ENCODE measurements at places on chromosomes 5 and 9.
A peak's percentile ranks its signal among the peaks of the same experiment; 100 is the strongest.

GRCh38 chr5:8843771-8844170, 702.1 kb downstream of the SEMA5A start:
- peak; percentile 65 for DNase-seq

GRCh38 chr9:109108318-109108717, 11.4 kb downstream of the TMEM245 start:
- no peak for DNase-seq

DNA sequence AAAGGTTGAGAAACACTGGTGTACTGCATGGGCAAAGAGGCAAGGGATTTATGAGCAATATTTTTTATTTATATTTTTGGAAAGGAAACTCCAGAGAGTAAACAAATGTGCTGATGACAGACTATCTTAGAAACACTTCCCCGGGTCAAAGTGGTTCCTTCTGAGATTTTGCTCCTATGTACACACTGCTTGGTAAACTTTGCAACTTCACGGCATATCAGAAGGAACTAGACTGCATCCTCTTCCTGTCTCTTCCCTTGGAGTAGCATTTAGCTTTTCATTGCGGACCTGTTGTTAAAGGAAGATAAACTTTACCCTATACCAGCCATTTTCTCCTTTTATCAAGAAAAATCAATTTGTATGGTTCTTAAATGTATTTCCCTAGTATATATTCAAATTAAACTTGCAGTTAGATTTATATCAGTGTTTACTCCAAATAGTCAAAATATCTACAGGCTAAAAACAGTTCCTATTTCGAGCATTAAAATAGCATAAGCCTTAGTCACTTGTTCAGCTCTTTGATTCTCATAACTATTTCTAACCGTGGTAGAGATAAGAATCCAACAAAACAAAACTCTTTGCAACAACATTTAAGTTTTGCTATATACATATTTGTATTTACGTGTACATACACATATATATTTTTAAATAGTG, 48.0 kb upstream of the LRRC19 start:
- DNase-seq, result no peak

GRCh38 chr5:103602438-103602837, 39.8 kb upstream of the NUDT12 start:
- no peak for DNase-seq

GRCh38 chr5:117326997-117327396, 752.4 kb upstream of the SEMA6A start:
- no peak for DNase-seq

DNA sequence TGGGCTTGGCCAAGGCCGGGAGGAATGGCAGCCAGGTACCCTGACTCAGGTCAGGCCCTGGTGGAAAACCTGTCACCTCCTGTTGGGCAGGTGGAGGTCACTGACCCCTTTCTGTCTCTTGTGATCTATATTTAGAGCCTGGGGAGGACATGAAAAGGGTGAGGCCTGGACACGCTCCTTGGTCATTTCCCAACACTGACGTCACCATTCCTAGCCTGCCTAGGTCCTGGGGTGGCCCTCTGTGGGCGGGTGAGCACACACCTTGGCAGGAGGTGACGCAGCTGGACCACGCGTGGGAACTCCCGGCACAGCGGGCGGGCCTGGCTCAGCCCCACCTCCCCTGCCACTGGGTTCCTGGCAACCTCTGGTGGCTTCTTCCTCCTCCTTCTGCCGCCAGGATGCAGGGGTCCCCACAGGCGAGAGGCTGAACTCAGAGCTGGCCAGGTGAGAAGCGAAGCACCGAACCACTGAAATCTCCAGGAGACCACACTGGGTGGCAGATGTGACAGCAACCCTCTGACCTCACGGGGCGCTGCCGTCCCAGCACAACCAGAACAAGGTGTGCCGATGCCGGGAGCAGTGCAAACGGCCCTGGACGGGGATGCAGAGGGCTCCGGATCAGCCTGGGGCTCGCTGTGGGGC, 6.4 kb upstream of the RALGDS start:
- DNase-seq, result no peak

GRCh38 chr5:12592228-12592627, 688.0 kb upstream of the CTNND2 start:
- DNase-seq, result no peak

GRCh38 chr9:123246534-123246933, 21.9 kb downstream of the STRBP start:
- DNase-seq, result no peak

DNA sequence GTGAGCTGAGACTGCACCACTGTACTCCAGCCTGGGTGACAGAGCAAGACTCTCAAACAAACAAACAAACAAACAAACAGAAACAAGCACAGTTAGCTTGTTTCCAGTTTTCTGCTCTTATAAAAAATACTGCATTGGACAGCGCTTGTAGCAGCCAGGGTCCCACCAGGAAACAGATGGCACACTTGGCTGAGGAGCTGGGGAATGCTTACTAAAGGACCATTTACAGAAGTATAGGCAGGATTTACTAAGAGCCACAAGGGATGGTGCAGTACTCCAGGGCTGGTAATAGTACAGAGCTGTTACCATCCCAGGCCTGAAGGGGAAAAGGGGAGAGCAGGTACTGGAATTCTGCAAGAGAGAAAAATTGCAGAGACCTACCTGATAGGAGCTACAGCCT, 5.2 kb upstream of the ANKS6 start:
- no peak for DNase-seq

GRCh38 chr5:167853421-167853820, 438.0 kb upstream of the WWC1 start:
- DNase-seq, result no peak

- DNase-seq, result no peak
These were observed 24.0 kb upstream of the F2RL1 start for GRCh38 chr5:76794871-76795270.

DNA sequence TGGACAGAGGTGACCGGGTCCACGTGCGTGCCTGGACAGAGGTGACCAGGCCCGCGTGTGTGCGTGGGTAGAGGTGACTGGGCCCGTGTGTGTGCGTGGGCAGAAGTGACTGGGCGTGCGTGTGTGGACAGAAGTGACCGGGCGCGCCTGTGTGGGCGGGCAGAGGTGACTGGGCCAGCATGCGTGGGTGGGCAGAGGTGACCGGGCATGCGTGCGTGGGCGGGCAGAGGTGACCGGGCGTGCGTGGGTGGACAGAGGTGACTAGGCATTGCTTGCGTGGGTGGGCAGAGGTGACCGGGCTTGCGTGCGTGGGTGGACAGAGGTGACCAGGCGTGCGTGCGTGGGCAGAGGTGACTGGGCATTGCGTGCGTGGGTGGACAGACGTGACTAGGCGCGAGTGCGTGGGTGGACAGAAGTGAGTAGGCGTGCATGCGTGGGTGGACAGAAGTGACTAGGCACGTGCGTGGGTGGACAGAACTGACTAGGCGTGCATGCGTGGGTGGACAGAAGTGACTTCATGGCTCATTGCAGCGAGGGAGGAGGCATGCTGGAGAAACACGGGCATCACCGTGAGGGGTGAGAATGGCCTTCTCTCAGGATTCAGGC, 254.1 kb upstream of the IRX4 start:
- no peak for DNase-seq

DNA sequence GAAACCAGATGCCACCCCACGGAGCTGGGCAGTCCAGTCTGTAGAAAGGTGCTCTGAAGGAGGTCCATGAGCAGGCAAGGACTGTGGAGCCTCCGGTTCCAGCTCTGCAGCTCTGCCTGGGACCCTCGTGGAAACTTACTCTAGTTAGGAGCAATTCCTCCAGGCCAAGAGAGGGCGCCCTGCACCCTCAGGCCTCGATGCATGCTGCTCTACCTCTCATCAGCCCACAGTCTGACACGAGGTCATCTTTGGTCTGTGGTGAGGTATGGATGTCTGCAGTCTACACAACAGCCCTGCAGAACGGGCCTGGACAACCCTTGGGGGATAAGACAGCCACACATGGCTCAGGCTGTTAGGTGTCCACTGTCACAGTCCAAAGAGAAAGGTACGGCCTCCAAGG, 50.6 kb upstream of the UBTD2 start:
- no peak for DNase-seq

DNA sequence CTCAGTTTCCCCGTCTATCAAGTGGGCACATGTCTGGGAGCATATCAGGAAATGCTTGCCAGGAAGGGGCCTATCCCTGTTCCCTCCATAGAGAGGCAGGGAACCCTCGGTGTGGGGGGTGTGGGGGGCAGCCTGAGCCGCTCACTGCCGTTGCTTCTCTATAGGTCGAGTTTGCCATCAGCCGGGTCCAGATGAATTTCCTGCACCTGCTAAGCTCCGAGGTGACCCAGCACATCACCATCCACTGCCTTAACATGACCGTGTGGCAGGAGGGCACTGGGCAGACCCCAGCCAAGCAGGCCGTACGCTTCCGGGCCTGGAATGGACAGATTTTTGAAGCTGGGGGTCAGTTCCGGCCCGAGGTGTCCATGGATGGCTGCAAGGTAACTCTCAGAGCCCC, 13.8 kb upstream of the ORM1 start:
- no peak for DNase-seq

- no peak for DNase-seq
These were observed 67.8 kb upstream of the ZSWIM6 start for GRCh38 chr5:61264273-61264661.

GRCh38 chr9:23254404-23255184, 571.4 kb downstream of the ELAVL2 start:
- DNase-seq, result no peak

DNA sequence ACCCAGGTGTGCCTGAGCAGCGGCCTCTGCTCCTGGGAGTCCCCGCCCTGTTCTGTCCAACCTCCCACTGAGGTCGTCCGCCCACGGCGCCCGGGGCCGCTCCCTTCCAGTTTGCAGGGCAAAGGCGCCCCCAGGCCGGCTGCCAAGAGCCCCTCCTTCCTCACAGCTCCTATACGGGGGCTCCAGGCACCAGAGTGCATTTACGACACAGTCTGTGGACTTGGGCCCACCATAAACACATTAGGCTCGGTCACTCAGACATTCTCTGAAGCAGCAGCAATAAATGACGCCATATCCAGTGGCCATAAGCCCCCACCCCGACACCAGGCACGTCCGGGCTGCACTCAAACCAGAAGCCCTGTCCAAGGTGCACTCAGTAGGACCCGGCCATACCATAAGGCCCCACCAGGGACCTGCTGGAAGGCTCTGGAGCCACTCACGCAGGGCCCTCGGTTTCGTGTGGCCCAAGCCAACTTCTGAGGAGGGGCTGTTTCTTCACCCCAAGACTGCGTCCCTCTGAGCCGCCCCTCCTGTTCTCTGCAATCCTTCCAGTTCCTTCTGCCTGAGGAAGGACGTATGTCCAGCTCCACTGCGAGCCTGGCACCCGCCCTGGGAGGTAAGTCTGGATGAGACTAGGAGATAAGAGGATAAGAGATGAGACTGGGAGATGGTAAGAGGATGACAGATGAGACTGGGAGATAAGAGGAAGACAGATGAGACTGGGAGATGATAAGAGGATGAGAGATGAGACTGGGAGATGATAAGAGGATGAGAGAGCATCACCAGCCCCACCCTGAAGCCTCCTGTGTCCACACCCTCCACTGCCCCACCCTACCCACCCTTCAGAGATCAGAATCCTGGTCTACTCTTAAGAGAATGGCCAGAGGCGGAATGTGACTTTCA, 26.7 kb downstream of the SLC6A18 start:
- DNase-seq, result no peak

- no peak for DNase-seq
These were observed 5.2 kb upstream of the RNF14 start for GRCh38 chr5:141963701-141964100.

DNA sequence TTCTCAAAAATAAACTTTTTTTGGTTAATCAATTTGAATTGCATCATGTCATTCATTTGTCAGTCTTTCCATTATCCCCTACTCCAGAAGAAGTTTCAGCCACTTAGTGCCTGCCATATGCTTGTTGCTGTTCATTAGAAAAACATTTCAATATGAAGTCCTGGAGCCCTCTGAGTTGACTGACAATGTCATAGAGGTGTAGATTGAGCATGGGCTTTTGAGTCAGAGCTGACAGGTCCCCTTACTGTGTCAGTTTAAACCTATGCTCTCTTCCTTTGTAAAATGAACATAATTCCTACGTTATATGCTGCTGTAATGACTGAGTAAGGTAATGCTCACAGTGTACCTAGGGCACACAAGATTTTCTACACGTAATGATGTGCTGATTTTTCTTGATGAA, 114.0 kb downstream of the CTNND2 start:
- DNase-seq, result no peak

DNA sequence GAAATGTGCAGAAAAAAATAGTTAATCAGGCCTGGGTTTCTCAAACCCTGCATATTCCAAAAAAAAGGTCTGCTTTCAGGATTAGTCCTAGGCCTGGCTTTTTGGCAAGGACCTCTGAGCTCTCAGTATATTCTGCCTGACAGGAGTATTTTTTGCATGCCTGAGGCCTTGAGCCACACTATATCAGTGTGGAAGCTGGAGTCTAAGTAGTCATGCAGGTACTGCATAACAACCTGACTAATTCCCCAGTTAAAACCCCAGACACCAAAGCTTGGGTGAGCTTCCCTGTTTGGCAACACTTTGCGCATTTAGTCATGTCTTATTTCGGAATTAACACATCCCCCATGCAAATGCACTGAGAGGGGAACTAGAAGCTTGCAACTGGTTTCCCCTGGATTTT, 359.5 kb downstream of the CETN3 start:
- no peak for DNase-seq

DNA sequence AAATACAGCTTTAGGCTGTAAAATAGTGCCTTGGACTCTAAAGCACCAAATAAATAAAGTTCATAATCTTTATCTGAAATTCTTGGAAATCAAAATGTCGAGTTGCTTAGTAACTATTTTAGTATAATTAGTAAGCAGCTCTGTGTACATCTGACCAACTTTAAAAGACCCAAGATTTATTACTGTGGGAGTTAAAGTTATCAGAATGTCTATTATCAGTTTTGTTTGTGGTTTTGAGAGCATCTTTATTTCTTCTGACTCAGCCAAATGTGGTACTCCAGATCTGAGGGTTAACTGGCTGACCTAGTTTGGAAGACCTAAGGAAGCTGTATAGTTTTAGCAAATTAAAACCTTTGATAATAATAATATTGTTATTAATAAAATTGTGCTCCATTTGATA, 81.2 kb downstream of the PRLR start:
- DNase-seq, result no peak

DNA sequence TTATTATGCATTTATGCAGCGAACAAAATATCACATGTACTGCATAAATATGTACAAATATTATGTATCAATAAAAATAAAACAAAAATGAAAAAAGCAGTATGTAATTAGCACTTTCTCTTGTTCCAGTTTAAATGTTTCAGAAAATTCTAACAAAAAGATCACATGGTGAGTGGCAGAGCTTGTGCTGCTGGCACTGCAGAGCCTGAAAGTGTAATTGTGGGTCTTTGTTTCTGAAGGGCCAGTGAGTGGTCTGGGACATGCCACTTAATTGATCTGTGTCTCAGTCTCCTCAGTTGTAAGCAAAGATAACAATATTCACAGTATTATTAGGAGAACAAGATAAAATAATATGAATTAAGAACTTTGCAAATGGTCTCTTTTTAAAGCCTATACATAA, 39.5 kb upstream of the RAI14 start:
- DNase-seq, result no peak

- no peak for DNase-seq
These were observed 8.4 kb downstream of the GNAQ start for GRCh38 chr9:78023003-78023741.

GRCh38 chr9:101481261-101481660, 45.7 kb upstream of the ALDOB start:
- no peak for DNase-seq

GRCh38 chr5:159704160-159704559, 212.1 kb upstream of the ADRA1B start:
- DNase-seq, result no peak

Measured in NCI-H748 treated with DMSO at 0.1 percent for 48 hours (cell line).